Activated naive CD8-positive, alpha-beta T cell treated with anti-CD3 and anti-CD28 coated beads, Interleukin-2, amount 50 U/mL, for 24 hours (primary cell): ENCODE measurements at places on chromosomes 3 and 15.
A peak's percentile ranks its signal among the peaks of the same experiment; 100 is the strongest.

GRCh38 chr3:69675786-69676530 is 63.3 kb upstream of the MITF start:
- no peak for DNase-seq

GRCh38 chr15:83193721-83194120 is 13.9 kb downstream of the HDGFL3 start:
- no peak for DNase-seq

DNA sequence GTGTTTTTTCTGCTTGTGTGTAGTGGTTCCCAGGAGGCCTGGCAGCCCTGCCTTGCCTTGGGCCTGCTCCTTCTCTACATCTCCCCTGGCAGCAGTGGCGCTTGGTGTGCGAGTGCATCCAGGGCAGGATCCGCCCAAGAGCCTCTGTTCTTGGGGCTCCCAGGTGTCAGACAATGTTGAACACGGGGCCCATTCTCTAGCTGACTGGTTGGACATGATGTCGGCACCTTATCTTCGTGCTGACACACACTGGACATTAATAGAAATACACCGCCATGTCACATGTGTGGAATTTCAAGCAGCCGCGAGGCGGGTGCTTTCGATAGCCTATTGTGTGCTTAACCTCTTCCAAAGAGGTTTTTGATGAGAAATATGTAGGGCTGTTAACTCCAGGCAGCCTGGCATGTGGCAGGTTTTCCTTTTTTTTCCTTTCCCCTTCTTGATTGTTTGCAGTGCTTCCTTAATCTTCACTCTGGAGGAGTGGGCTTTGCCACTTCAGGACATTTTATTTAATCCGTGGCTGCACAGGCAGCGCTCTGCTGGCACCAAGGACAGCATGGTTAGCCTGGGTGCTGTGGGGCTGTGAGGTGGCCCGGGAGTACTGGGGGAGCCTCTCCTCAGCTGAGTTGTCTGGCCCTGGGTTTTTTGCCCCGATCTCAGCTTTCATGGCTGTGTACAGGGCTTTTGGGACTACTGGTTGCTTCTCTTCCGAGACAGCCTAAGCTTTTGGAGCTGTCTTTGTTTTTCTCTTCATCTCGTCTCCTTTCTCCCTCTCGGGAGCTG is 42.5 kb downstream of the CHCHD6 start:
- no peak for DNase-seq

DNA sequence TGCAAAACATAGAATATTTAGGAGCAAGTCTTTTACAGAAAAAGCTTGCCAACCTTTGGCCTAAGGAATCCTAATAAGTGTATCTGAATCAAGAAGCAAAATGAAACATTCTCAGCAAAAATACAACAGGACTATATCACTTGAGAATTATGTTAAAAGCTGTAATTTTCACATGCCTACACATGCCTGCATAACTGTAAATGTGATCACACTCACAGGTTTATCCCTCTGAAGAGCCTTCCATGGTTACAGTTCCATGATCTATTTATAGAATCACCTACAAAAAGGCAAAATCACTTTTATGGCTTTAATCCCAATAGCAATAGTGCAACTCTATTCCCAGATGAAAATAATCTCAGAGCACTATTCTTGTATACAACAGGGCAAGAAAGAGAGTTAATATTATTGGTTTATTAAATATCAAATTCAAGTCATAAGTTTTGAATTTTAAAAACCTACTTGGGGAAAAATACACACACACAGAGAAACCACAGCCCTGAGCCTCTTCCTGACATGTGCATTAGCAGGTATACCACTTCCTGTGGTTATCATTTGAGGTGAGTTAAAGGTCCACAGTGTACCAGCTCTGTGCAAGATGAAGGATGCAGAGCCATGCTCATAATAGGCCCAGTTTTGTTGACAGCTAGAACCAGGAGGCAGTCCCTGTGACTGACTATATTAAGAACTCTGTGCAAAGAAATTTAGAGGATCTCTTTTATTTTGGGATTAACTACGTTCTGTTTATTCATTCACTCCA is 252.5 kb upstream of the TGFBR2 start:
- peak; percentile 36 for DNase-seq

DNA sequence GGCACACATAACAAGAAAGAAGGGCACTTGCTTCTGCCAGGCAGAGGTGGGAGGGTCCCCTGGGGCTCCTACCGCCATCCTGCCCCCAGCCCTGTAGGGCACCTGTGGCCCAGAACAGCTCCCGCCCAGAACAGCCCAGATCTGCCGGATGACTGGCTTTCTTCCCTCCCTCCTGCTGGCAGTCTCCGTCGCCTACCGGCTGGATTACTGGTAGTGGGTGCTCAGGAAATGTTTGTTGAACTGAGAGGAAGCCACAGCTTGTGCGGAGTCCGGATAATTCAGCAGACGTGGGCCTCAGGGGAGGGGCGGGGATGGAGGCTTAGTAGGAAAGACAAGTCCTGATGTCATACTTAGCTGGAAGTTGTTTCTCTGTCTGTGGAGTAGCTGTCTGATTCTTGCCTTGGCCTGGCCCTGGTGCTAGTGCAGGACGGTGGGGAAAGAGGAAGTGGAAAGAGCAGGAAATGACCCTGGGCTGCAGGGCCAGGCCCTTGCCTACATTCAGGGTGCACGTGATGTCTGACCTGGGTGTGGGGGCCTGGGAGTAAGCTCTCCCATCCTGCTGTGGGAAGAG is 6.7 kb downstream of the CCDC9B start:
- DNase-seq = no peak

- DNase-seq = no peak
Measured at GRCh38 chr3:126551121-126551838, 7.5 kb downstream of the C3orf22 start.

GRCh38 chr15:63287109-63287508 is 9.7 kb downstream of the APH1B start:
- DNase-seq = no peak

GRCh38 chr15:78032671-78033070 is 44.8 kb downstream of the TBC1D2B start:
- DNase-seq = no peak

GRCh38 chr15:46778876-46779275 is 938.4 kb upstream of the SEMA6D start:
- no peak for DNase-seq

- no peak for DNase-seq
Measured at GRCh38 chr3:30644615-30645014, 38.2 kb downstream of the TGFBR2 start.
